ENCODE measurements at places on chromosomes 4 and X.

DNA sequence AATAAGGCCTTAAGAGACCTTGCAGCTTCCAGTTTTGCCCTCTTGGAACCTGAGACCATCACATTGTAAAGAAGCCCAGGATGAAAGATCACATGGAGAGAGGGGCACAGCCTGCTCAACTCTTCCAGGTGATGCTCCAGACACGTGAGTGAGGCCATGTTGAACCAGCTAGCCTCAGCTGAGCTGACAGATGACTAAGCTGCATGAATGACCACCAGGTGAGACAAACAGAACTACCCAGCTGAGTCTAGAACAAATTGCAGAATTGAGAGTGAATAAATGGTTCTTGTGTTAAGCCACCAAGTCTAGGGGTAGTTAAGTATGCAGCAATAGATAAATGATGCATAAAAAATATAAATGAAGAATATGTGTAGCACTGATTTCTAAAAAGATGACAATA is 16.8 kb upstream of the GPR82 start:
- DNase-seq: no peak

DNA sequence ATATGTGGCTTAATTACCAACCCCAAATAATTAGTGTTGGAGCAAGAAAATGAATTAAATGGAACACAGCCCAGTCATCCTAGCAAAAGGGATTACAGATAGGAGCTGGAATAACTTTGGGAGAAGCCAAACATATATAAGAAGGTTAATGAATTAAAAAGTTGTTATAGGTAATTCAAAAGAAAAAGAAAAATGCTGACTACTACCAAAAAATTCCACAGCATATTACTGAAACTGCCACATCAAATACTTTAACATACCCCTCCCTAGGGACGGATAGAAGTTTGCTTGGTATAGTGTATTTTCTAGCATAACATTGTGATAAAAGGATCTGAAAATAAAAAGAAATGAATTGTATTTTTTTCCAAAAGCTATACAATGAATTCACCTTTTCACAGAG is 99.5 kb downstream of the ENOX2 start:
- DNase-seq: no peak

- no peak for DNase-seq
Observed at GRCh38 chr4:55765070-55765469, 54.5 kb upstream of the EXOC1L start.

DNA sequence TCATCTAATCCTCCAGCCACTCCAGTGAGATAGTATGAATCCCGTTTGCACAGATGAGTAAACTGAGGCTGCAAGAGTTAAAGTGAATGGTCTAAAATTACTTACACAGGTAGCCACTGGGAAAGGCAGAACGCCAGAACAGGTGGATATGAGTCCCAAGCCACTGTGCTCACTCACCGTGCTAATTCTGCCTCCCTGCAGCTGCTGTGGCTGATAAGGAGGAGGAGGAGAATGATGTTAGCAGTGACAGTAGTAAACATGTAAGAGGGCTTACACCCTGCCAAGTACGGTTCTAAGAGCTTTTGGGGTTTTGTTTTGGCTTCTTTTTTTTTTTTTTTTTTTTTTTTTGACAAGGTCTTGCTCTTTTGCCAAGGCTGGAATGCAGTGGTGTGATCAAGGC is 90.5 kb upstream of the PRPS2 start:
- DNase-seq: no peak

DNA sequence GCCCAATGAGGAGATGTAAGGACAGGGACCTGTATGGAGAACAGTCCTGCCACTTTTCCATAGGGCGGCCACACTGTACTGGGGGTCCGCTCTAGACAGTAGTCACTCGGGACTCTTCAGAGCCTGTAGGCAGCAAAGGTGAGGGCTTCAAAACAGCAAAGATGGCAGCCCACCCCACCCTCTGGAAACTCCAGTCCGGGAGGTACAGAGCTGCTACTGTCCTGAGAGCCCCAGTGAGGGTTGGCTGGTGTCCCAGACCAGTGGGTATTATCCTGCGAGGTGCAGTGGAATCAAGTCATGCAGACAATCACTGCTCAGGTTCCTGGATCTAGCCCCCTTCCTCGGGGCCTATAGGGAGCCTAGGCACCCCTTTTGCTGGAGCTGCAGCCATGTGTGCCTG is 784.6 kb upstream of the GRID2 start:
- no peak for DNase-seq

DNA sequence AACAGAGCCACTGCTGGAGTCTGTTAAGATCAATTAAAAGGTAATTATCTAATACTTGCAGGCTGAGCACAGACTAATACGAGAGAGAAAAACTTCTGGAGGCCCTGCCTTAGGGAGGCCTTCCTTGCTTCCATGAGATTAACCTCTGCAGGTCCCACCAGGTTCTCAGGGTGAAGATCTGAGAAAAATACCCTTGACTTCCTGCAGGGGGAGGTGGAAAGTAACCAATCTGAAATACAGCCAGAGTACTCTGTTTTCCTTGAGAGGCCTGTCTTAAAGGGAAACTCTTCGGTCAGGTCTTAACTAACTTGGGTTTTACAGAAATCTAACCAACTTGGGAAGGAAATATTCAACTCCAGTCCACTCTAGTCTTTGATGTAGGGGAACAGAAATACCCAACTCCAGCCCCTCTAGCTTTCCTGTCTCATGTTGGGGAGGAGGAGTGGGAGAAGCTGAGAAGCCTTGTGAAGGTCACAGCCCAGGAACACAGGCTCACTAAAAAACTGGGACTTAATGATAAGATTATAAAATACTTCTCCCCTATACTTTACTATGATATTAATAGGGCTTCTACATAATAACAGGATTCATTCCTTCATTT is 77.1 kb downstream of the TBCK start:
- DNase-seq: no peak

DNA sequence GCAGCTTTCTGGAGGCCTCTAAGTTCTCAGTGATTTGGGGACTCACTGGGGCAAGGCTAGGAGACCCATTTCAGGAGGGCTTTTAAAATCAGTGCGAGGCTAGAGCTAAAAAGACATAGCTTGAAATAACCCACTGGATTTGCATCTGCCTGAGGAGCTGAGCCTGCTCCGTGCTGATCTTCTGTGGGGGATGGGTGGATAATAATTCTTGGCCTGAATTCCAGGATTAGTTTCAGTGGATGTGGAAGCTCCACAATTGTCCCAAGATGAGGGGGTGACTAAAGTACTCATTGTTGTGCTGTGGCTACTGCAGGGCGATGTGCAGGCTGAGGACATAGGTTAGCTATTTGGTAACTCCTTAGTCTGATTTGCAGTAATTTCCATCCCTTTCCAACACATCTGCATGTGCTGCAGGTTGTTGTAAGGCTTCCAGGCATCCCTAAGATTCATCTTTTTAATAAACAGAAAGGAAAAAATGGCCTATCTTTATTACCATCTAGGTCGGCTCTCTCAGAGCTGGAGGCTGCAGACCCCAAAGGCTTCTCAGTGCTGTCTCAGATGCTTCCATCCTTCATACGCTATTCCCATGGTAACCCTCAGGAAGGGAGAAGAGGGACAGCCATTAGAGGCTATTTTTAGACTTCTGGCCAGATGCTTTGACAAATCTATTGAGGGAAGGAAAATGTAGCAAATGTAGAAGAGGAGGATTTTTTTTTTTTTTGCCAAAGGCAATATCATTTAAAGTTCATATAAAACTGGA is 63.4 kb downstream of the GRXCR1 start:
- no peak for DNase-seq
